Stimulated activated CD8-positive, alpha-beta memory T cell treated with anti-CD3 and anti-CD28 coated beads, Interleukin-4, amount 100 ng/mL, for 4 hours (primary cell): ENCODE measurements at places on chromosomes 2 and 18.

DNA sequence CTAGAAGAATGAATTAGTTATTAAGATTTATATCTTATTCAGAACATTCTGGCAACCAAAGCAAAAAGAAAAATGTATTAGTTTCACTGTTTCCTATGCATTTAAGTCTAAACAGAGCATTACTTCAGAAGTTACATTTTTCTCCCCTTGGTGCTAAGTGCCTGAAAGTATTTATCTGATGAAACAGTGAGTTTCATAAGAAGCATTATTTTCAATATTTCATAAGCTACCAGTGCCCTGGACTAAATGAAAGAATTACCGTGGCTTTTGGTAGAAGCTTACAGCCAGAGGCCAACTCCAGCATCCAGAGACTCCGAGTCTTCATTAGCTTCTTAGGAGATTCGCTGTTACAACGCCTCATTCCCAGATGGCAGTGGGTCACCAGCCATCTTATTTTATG, 97.6 kb downstream of the LYPD6B start:
- no peak for DNase-seq

DNA sequence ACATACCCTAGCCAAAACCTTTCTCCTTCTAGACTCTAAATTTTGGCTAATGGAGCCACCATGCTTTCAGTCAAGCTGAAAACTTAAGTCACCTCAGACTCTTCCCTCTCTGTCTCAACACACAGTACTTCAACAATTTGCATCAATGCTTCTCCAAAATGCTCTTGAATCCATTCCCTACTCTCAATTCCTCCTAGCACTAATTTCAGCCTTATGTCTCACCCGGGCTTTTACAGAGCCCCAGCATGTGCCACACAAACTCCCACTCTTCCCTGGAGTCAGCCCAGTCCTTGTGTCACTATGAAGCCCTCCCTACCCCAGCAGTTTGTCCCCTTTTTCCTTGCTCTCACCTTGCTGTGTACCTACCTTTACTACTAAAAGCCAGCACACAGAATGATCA, 38.7 kb downstream of the AAK1 start:
- DNase-seq, result no peak

- DNase-seq, result no peak
Observed at GRCh38 chr2:71538241-71538640, 84.9 kb downstream of the DYSF start.

DNA sequence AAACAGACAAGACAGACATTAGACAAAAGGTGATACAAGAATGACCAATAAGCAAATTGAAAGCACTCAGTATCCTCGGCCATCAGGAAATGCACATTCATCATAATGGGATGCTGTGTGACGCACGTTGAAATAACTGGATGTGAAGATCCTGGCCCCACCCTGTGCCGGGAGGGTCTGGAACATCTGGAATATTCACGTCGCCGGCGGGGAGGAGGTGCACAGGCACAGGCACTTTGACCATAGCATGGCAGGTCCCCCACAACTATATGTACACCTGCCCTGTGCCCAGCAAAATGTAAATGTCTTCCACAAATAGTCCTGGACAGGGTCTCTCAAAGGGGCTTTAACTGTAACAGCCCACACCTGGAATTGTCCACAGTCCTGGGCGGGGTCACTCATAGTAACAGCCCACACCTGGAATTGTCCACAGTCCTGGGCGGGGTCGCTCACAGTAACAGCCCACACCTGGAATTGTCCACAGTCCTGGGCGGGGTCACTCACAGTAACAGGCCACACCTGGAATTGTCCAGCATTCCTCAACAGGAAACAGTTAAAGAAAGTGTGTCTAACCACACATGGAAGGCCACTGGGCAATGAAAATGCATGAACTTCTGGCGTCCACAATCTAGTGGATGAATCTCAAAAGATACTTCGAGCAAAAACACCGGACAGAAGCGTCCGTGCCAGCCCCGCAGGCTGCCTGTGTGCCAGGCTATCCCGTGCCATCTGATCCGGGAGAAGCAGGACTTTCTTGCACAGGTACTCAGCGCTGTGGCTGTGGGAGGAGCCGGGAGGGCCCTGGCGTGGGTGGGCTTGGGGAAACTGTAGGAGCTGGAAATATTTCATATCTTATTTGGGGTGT, 113.4 kb downstream of the RTP5 start:
- no peak for DNase-seq

GRCh38 chr18:8741532-8741931, 36.2 kb downstream of the MTCL1 start:
- no peak for DNase-seq

GRCh38 chr2:236273126-236273525, 8.9 kb upstream of the ASB18 start:
- no peak for DNase-seq

DNA sequence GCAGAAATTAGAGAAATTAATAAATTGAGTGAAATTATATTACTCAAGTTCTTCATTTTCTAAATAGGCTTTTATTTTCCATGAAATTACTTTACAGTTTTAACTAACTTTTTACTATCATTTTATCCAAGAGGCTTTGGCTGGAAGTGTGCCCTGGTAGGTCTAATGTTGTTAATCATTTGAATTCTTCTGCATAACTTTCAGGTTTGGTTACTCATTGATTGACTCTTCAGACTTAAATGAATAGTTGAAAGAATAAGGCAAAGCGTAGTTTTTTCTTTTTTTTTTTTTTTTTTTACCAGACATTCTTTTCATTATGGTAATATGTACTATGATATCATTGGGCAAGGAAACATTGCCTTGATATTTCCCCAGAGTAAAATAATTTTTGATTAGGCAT, 228.4 kb upstream of the MMADHC start:
- no peak for DNase-seq

GRCh38 chr18:48858676-48859075, 92.1 kb downstream of the SMAD7 start:
- no peak for DNase-seq

DNA sequence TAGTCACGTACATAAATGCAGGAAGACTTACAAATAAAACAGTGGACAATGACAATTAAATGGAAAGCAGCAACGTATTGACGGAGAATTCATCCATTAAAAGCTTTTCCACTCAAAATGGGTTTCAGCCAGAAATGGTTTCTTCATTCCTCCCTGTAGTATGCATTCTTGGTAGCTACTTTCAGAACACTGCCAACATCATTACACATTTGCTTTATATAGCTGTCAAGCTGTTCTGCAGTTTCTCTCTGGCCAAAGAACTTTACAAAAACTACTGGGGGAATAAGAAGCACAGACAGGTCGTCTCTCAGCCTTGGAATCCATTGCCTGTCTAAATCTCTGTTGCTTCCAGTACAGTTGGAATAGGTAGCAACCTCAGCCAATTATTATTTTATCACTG, 84.1 kb upstream of the NCKAP5 start:
- DNase-seq, result no peak

- DNase-seq, result no peak
Observed at GRCh38 chr2:239830121-239831000, 194.8 kb downstream of the NDUFA10 start.

DNA sequence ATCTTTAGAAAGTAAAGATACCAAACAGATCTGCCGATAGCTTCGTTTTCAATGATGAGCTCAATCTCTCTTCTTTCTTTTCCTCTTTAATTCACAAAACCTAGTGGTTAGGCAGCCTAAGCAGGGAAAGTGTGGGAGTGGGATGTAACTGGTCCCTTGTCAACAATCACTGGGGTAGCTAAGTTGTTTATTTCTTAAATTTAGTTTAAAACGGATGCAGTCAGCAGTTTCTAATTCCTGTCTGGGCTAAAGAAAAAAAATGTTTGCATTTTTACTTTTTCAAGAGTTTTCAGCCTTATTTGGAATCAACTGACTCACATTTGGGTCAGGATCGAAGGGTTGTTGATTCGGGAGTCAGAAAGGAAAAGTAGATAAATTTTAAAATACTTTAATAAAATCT, 137.7 kb upstream of the TACR1 start:
- DNase-seq, result no peak

- no peak for DNase-seq
Observed at GRCh38 chr18:63421514-63421913, 762 bp downstream of the VPS4B start.

GRCh38 chr2:72969706-72970105, 52.4 kb downstream of the EMX1 start:
- no peak for DNase-seq

DNA sequence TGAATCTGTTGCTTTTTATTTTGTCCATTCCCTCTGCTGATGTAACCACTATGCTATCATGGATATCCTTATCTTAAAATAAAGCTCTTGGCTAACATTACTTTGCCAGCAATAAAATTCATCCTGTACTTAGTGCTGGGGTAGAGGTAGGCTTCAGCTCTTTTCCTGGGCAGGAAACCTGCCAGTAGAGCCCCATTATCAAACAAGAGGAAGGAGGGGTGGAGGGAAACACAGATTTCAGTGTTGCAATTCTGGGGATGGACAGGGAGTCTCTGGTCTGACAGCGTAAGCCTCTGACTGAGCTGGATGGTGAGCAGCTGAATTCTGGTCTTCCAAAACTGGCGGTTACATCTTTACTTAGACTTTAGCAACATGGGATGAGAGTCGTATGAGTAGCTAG, 47.5 kb downstream of the CASP8 start:
- DNase-seq, result no peak

DNA sequence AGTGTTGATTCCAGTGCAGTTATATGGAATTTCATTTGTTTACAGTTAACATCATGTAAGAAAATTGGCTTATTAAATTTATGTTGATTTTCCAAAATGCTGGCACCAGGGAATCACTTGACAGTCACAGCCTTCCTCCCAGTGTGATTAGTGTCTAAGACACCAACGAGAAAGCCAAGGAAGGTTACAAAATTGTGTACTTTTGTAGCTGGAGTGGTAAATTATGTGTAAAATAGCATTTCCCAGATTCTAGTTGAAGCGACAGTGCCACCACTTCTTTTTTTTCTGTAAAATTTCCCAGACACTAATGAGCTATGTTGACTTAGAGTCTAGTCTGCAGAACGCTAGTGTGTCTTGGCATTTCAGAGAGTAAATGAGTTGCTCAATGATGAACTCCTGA, 101.3 kb downstream of the NCK2 start:
- no peak for DNase-seq

- DNase-seq, result no peak
Observed at GRCh38 chr2:43111788-43112554, 114.4 kb downstream of the ZFP36L2 start.

DNA sequence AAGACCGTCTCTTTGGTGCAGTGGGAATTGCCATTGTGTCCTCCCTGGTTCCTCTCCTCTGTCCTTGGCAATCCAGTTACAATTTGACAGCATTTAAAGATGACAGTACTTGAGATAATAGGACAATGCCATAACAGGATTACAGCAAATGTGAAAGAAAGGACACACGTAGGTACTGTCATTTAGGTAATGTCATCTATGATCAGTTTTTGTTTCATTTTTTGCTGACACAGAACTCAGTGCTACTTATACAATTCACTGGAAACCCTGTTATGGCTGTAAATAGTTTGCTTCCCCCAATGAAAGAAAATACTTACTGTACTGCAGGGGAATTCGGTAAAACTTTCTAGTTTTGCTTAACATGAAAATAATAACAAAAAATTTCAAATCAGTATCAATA, 65.2 kb downstream of the BCL11A start:
- DNase-seq, result no peak

DNA sequence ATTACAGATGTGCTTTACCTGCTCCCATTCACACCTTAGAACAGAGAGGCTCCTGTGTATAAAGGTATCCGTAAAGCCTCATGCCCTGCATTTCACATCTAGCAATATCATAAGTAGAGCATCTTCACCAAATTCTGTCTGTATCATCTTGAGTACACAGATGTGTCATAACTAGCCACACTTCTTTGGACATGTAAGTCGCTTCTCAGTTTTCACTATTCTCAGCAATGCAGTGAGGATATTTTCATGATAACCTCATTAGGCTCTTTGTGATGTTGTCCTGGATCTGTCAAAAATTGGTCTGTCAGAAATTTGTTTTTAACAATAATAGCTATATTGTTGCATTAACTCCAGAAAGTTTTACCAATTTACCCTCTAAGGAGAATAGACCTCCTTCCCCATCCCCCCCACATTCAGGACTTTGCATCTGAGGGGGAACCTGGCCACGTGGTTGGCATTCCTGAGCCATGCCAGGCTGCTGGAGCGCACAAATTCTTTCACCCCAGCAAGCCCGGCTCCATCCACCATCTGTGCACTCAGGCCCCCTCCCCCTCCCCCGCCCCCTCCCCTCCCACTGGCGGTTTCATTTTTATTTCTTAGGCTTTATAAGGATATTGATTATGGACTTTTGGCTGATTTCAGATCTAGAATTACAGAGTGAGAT, 34.1 kb downstream of the AGAP1 start:
- DNase-seq, result no peak

- DNase-seq, result no peak
Observed at GRCh38 chr2:66535574-66536289, 100.8 kb downstream of the MEIS1 start.

GRCh38 chr18:61333271-61333745, at the start of gene CDH20:
TSS of gene CDH20 (plus strand) at chr18:61333430.
- no peak for DNase-seq

DNA sequence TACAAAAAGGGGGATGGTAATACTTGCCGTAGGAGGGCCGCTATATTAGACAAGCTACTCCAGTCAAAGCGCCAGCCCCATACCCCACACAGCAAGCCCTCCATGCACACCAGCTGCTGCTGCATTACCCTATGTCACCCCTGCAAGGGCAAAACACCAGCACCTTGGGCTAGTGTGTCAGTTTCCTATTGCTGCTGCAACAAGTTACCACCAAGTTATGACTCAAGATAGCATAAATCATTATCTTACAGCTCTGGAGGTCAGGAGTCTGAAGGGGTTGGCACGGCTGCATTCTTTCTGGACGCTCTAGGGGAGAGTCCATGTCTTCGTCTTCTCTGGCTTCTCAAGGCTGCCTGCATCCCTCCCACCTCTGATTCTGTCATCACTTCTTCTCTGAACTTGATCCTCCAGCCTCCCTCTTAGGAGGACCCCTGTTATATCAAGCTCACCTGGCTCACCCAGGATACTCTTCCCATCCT, 88.6 kb upstream of the ACAA2 start:
- no peak for DNase-seq

GRCh38 chr18:42373584-42373983, 418.6 kb downstream of the PIK3C3 start:
- DNase-seq, result no peak

GRCh38 chr2:33108483-33109443, 162.0 kb downstream of the LTBP1 start:
- DNase-seq, result no peak

- DNase-seq, result no peak
Observed at GRCh38 chr2:129934044-129934822, 45.2 kb upstream of the RAB6C start.

DNA sequence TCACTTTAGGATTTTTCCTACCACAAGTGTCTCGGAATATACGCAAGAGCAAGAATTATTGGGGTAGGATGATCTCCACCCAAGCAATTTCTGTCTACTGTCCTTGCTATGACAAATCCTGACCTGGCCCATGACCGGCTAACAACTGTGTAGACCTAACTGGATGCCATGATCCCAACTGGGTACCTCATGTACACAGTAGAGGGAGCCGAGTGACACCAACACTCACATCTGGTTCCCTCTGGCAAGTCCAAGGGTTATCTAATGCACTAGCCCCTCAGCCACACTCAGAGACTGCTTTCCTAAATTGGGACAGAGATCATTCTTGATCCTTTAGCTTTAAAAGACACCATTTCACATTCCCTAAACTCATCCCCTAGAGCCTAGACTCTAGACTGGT, 60.7 kb upstream of the ZNF532 start:
- DNase-seq, result no peak
